ENCODE measurements at places on chromosomes 11 and 22.
A peak's percentile ranks its signal among the peaks of the same experiment; 100 is the strongest.

DNA sequence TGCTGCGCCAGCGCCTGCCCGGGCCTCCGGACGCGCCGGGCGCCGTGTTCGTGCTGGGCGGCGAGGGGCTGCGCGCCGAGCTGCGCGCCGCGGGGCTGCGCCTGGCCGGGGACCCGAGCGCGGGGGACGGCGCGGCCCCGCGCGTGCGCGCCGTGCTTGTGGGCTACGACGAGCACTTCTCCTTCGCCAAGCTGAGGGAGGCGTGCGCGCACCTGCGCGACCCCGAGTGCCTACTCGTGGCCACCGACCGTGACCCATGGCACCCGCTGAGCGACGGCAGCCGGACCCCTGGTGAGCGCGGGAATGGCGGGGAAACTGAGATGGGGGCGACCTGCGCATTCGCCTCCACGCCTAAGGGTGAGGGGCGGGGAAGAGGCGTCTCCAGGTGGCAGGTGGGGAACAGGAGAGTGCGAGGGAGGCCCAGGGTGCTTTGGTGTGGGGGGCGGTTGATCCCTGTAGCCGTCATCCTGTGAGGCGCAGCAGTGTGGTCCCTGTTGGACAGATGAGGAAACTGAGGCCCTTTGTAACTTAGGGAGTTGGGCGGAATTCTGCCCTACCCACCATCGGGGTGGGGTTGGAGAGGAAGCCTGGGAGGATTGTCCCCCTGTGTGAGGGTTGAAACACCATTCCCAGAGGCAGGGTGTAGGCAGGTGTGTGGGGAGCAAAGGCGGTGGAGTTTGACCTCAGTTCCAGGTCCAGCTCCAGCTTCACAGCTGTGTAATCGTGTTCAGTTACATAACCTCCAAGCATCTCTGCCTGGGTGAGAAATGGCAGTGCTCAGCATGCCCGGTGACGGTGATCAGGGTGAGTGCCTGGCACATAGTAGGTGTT lies 758 bp downstream of the PDXP start:
- peaks cover 43% of the 10 kb centered on the region for H3K4me1 ChIP-seq
- H3K27me3 ChIP-seq: no peaks in the 10 kb centered on the region
- H3K4me3 ChIP-seq: peak overlapping the region; percentile 78
- H3K27ac ChIP-seq: peak overlapping the region; percentile 71

- no peaks in the 10 kb centered on the region for H3K27me3 ChIP-seq
- no peak overlapping the region for H3K4me3 ChIP-seq
- no peak overlapping the region for H3K27ac ChIP-seq
- no peaks in the 10 kb centered on the region for H3K36me3 ChIP-seq
Measured at GRCh38 chr11:115279813-115280761, 224.1 kb downstream of the CADM1 start.

DNA sequence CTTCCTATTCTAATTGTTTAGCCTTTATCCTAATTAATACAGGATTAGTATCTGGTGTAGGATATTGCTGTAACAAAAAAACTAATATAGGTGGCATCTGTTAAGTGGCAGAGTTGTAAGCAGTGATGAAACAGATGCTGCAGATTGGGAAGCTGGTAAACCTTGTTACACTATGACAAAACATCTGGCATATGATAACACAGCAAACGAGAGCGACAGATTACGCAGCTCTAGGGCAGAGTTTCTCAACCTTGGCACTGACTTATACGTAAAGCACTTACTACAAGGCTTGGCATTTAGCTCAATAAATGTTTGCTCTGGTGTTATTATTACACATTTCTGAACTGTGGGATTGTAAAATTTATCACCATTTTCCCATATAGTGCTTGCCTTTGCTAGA lies 137.0 kb downstream of the ATG16L2 start:
- peaks cover 27% of the 10 kb centered on the region for H3K36me3 ChIP-seq
- H3K4me1 ChIP-seq: no peaks in the 10 kb centered on the region
- no peaks in the 10 kb centered on the region for H3K27me3 ChIP-seq
- H3K4me3 ChIP-seq: no peak overlapping the region

DNA sequence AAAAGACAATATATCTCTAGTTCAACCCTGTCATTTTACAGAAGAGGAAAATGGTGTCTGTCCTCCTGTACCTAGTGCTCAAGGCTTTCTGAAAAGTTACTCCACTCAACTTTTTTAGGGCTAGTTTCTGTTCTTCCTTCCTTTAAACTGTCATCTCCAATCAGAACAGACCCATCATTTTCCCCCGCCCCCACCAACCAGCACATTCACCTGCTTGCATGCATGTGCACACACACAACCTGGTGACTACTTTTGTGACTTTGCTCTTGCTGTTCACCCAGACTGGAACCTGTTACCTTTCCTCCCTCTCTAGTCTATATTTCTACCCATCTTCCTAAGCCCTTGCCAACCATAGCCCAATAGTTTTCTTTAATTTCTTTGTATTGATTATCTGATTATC lies 5.6 kb downstream of the FBXO7 start:
- H3K27me3 ChIP-seq: no peaks in the 10 kb centered on the region
- no peak overlapping the region for H3K27ac ChIP-seq
- peak; percentile 47 for DNase-seq
- no peak overlapping the region for H3K4me3 ChIP-seq

GRCh38 chr11:67366961-67367760 lies 6.2 kb downstream of the CLCF1 start:
- peaks cover 94% of the 10 kb centered on the region for H3K4me1 ChIP-seq
- no peak overlapping the region for H3K4me3 ChIP-seq
- no peak for DNase-seq
- H3K27me3 ChIP-seq: no peaks in the 10 kb centered on the region

- peaks cover 55% of the 10 kb centered on the region for H3K4me1 ChIP-seq
- no peaks in the 10 kb centered on the region for H3K27me3 ChIP-seq
- peak; percentile 61 for DNase-seq
- no peak overlapping the region for H3K4me3 ChIP-seq
- H3K27ac ChIP-seq: no peak overlapping the region
Measured at GRCh38 chr11:3880724-3881123, 25.3 kb downstream of the STIM1 start.

DNA sequence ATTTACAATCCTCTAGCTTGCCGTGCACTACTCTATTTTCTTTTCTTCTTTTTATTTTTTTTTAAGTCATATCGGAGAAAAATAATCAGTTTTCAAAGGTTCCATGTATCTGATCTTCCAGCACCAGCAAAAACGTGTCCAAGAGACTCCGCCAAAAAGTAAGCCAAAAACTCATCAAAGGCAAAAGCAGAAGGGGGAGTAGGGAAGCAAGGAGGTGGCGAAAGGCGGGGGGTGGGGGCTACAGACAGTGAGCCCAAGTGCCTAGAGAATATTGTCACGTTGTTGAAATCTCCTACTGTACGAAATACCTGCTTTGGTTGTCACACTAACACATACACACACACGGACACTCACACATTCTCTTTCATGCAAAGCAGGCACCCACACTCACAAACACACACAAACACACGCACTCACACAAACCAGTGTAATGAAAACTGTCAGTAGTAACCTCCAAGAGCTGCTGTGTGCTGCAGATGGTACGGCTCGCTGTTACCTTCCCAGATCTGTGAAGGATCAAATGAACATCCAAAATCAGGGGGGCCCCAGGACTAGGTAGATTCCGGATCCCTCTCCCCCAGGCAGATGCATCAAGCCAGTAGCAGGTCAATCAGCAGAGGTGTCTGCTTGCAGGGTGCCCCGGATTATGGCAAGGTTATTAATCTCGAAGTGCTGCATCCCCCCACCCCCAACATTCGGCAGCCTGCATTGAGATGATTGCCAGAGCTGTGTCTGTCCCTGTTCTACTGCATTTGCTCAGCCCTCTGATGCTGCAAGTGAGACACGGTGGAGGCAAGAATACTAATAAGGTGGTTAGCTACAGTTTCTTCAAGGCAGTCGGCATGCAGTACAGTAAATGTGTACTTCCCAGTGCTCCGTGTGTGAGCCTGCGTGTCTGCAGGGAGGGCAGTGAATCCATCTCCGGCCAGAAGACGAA lies at the start of gene LRRC4C:
LRRC4C (minus strand) TSS at position 188 of the 937 bp plus-strand sequence.
- H3K4me3 ChIP-seq: no peak within 1 kb of the TSS
- H3K27ac ChIP-seq: no peak within 1 kb of the TSS
- no peaks in the 10 kb centered on the region for H3K4me1 ChIP-seq
- H3K36me3 ChIP-seq: no peaks in the 10 kb centered on the region

DNA sequence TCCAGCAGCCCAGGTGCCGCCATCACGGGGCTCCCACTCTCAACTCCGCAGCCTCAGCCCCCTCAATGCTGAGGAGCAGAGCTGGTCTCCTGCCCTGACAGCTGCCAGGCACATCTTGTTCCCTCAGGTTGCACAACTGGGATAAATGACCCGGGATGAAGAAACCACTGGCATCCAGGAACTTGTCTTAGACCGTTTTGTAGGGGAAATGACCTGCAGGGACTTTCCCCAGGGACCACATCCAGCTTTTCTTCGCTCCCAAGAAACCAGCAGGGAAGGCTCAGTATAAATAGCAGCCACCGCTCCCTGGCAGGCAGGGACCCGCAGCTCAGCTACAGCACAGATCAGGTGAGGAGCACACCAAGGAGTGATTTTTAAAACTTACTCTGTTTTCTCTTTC lies at the start of gene SAA1:
SAA1 (plus strand) TSS at position 316 of the 400 bp plus-strand sequence. CDS start 624 bp downstream, outside the sequence.
- H3K27me3 ChIP-seq: no peaks in the 10 kb centered on the region
- H3K4me3 ChIP-seq: no peak within 1 kb of the TSS
- no peaks in the 10 kb centered on the region for H3K36me3 ChIP-seq
- no peaks in the 10 kb centered on the region for H3K4me1 ChIP-seq
- DNase-seq: no peak

GRCh38 chr11:113773092-113773415 lies 438 bp downstream of the ZW10 start:
- peak overlapping the region; percentile 77 for H3K4me3 ChIP-seq
- H3K4me1 ChIP-seq: peaks cover 27% of the 10 kb centered on the region
- no peaks in the 10 kb centered on the region for H3K36me3 ChIP-seq
- DNase-seq: no peak
- H3K27me3 ChIP-seq: no peaks in the 10 kb centered on the region
- H3K27ac ChIP-seq: no peak overlapping the region

GRCh38 chr11:75716659-75717058 lies 979 bp upstream of the MOGAT2 start:
- no peak overlapping the region for H3K27ac ChIP-seq
- no peaks in the 10 kb centered on the region for H3K27me3 ChIP-seq
- H3K4me3 ChIP-seq: no peak overlapping the region
- no peak for DNase-seq
- no peaks in the 10 kb centered on the region for H3K36me3 ChIP-seq

DNA sequence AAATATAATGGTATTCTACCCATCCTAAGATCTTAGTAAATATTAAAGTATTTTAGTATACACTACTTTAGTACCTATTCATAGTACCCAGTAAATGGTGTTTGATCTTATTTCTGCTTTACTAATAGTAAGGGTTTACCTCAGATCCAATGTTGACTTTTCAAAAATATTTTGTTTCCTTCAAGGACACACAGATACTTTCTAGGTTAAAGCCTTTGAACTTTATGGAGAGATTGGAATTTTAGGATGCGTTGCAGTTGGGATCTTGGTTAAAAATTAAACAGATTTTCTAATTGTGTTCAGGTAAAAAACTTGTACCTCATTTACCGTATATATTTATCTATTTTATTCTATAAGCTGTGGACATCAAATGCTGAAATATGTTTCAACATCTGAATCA lies 73.3 kb downstream of the CYP2R1 start:
- no peak overlapping the region for H3K27ac ChIP-seq
- no peaks in the 10 kb centered on the region for H3K36me3 ChIP-seq
- no peak for DNase-seq
- H3K4me1 ChIP-seq: peaks cover under 1% of the 10 kb centered on the region
- H3K4me3 ChIP-seq: no peak overlapping the region

DNA sequence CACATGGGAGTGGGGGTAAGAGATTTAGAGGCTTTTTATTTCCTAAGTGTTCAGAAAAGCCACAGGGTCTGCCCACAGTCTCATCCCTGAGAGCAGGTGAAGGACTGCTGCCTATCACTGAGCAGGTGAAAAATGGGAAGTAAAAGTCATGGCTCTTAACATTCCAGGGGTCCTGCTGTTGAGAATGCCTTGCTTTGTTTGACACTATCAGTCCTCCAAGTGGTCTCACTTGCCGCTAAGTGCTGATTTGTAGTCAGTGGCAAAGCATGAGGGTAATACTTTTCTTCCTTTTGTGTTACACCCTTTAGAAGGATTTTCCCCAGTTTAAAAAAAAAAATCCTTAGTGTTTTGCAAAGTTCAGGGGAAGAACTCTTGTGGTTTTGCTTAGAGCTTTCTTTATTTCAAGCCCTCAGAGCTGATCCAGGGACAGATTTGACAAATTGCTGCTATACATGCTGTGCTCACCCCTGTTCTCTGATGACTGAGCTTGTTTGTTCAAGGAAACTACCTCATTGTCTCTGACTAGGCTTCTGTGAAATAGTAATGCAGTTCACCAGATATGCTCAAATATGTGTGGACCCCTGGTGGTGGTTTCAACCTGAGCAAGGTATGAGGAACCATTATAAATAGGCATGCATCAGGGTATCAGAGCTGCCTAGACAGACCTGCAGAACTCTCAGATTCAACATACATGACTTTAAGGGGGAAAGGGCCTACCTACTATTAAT lies 141.0 kb downstream of the ARHGAP42 start:
- no peaks in the 10 kb centered on the region for H3K36me3 ChIP-seq
- no peaks in the 10 kb centered on the region for H3K27me3 ChIP-seq
- no peaks in the 10 kb centered on the region for H3K4me1 ChIP-seq
- H3K27ac ChIP-seq: no peak overlapping the region
- H3K4me3 ChIP-seq: no peak overlapping the region
